Activated naive CD4-positive, alpha-beta T cell treated with anti-CD3 and anti-CD28 coated beads, Interleukin-2, amount 50 U/mL, for 72 hours (primary cell): ENCODE measurements at places on chromosomes 2 and 18. TPM values are rescaled to one million over a fixed set of nuclear protein-coding genes. Genes with fewer than 3 reads are reported as not detected.

The MAP3K19 gene
- 0.64 TPM for total RNA-seq

The LIMS4 gene
- total RNA-seq: 0.62 TPM

The DUSP19 gene
- total RNA-seq: 1.8 TPM

The CCDC141 gene
- total RNA-seq: 10.6 TPM

The IL36B gene
- total RNA-seq: not detected

The SERPINB3 gene
- not detected for total RNA-seq

The LRRC30 gene
- not detected for total RNA-seq

The TMBIM1 gene
- 47.5 TPM for total RNA-seq

The NOL4 gene
- not detected for total RNA-seq

The CAVIN2 gene
- total RNA-seq: not detected

The DNAJC5G gene
- total RNA-seq: not detected

The SLC25A12 gene
- total RNA-seq: 33.3 TPM

The HTR2B gene
- not detected for total RNA-seq

The ITGAV gene
- 8.7 TPM for total RNA-seq

The OSBPL6 gene
- 2.0 TPM for total RNA-seq

The MYO3B gene
- total RNA-seq: 0.18 TPM

The CAB39 gene
- total RNA-seq: 104 TPM

The CPS1 gene
- 1.5 TPM for total RNA-seq

The RNF125 gene
- 12.0 TPM for total RNA-seq

The SEMA4F gene
- 4.7 TPM for total RNA-seq

The PLCD4 gene
- 0.43 TPM for total RNA-seq

The ETAA1 gene
- 11.2 TPM for total RNA-seq

The FN1 gene
- total RNA-seq: 0.16 TPM

The ALPG gene
- not detected for total RNA-seq

The SPP2 gene
- not detected for total RNA-seq
